ENCODE measurements at places on chromosomes 7 and 10.

DNA sequence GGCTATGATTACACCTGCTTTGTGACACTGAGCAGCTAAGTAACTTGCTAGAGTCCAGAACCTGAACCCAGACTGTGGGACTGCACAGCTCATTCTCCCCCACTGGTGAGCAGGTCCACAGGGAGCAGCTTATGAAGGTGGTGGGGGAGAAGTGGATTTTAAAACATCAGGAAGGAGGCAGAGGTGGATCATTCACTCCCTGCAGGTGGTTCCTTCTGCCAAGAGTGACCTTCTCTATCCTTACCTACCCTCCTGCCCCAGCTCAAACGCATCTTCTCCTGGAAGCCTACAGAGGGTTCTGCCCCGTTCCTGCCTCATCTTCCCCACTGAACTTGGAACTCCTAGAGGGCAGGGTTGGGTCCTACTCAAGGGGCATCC is 539 bp upstream of the FAM241B start:
- no peak for DNase-seq

- no peak for DNase-seq
These were observed 10.5 kb upstream of the UNC5B start for GRCh38 chr10:71201849-71202248.

DNA sequence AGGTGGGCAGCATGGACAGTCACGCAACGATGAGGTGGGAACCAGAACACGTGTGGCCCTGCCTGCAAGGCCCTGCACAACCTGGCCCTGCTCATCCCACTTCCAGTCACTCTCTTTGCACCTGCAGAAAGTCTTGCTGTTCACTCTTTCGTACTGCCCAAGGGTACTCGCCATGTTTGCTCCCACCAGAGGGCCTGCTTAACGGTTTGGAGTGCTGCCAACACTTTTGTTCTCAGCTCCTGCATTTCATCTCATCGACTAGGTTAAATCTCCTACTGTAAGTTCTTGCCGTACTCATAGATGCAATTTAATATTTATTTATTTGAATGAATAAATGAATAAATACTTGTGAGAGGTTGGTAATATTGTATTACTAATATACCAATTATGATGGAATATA is 315.3 kb downstream of the SDK1 start:
- no peak for DNase-seq

GRCh38 chr10:118595598-118596425 is at the start of gene PRLHR:
PRLHR (minus strand) TSS chr10:118595648; CDS start chr10:118595244, 404 bp downstream.
- DNase-seq, result peak; percentile 46

DNA sequence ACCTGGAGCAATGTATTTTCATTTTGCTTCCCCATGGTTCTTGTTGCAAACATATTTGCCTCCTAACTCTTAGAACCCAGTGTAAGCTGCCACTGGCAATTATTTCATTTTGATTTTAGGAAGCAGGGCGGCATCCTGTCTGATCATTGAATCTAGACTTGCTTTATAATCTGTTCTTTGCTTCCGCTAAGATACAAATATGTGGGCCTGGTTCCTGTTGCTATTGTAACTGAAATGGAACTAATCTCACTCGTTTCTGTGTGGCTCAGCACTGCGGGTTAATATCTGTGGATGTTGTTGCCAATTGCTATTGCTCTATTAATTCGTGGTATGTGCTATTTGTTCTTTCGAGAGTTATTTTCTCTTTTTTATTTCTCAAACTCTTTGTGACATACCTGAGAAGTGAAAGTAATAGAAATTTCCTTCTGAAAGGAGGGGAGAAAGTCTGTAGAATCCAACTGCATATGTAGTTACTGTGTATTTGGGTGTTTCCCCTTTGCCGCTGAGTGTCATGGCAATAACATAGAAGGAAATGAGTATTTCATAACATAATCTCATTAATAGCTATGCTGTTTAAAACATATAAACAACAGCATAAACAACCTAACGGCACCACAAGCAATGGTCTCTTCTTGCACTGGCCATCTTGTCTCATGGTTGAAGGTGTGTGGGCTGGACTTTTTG is 62.4 kb downstream of the FZD1 start:
- no peak for DNase-seq

Measured in fibroblast of skin of scalp (primary cell).